ENCODE measurements at places on chromosomes 4 and X.
A peak's percentile ranks its signal among the peaks of the same experiment; 100 is the strongest.

GRCh38 chr4:118904418-118904817 lies 15.8 kb downstream of the SYNPO2 start:
- DNase-seq: no peak

- no peak for DNase-seq
These were observed 2.3 kb upstream of the MID1IP1 start for GRCh38 chrX:38798956-38799355.

GRCh38 chr4:130028552-130028951 lies 932.6 kb downstream of the C4orf33 start:
- DNase-seq: no peak

DNA sequence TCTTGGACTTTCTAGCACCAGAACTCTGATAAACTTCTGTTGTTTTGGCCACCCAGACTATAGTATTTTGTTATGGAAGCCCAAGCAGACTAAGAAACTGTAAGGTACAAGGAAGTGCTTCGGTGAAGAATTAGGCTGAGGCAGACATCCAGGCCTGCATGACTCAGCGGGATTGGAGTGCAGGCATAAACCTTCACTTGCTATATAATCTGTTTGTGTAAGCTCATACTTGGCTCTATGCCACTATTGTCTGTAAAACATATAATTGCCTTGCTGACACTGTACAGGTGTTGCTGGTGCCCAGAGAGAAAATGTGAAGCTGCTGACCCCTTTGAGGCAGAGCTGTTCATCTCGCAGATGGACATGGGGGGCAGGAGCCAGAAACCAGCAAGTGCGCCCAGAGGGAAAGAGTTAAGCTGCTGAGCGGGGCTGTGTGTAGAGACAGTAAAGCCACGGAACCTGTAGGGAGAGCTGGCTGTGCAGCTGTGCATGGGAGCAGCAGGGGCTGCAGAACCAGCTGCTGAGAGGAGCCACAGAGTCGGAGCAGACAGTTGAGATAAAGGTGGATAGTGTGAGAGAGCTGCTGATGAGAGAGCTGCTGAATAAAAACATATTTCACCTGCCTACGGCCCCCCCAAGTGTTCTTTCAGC lies 96.2 kb downstream of the RBM46 start:
- no peak for DNase-seq

- no peak for DNase-seq
These were observed 1912.7 kb upstream of the TENM3 start for GRCh38 chr4:180330521-180330920.

GRCh38 chrX:73922856-73923455 lies 360.0 kb downstream of the CHIC1 start:
- no peak for DNase-seq

DNA sequence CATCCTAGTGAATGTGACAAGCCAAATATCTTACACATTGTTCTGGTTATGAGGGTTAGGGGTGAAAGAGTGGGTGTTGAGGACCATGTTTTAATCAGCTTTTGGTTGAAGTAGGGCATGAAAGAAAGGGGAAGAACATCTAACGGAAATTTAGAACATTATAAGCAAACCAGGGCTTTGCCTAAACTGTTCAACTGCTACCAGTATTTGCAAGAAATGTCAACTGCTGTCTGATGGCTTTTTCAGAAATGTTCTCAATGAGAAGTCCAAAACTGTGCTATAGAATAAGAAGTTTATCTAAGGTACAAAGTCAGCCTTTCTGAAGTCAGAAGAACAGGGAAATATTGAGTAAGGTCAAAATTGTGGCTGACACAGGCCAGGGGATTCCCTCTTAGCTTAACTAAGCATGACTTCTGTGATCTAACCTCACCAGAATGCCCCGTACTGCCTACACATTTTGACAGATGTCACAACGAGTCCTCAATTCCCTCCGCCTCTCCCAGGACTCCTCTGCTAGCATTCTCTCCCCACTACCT lies 67.1 kb downstream of the DTHD1 start:
- DNase-seq: no peak

DNA sequence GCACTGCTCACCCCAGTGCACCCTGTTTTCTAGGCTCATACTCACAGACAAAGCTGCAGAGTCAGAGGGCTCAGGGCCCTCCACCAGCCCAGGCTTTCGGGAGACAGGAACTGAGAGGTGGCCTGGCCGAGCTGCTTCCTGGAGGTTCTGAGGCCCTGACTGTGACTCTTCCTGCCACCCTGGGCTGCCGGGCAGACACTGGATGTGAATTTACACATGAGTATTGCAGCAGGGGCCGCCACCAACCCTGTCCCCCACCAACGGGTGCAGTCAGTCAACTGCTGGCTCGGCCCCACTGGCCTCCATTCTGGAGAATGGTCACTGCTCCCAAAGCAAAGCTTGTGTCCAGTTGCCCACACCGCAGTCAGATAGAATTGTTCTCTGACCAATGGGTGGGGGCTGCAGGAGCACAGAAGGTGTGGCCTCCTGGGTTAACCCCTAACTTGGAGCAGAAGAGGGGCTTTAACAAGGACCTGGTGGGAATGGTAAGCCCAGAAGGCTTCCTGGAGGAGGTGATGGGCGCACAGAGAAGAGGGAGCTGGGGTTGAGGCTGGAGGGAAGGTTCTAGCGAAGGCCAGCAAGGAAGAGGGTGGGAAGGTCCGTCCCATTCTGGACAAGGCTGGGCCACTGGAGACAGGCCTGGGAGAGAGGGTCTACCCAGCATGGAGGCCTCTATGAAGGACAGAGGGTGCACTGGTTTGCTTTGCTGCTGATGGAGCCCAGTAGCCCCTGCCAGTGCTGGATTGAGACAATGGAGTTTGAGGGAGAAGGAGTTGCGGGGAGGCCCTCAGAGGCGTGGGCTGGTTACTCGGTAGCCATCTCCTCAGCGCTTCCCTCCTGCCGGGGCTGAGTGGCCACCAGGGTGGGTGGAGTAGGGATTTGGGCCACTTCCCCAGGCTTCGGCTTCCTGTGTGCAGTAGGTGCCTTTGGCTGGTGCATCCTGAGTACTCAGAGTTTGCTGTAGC lies 135.3 kb downstream of the CPZ start:
- DNase-seq: peak; percentile 29

- DNase-seq: no peak
These were observed 149.6 kb downstream of the RAPGEF2 start for GRCh38 chr4:159252491-159252890.

GRCh38 chr4:84639145-84639544 lies 56.2 kb downstream of the CDS1 start:
- DNase-seq: no peak

DNA sequence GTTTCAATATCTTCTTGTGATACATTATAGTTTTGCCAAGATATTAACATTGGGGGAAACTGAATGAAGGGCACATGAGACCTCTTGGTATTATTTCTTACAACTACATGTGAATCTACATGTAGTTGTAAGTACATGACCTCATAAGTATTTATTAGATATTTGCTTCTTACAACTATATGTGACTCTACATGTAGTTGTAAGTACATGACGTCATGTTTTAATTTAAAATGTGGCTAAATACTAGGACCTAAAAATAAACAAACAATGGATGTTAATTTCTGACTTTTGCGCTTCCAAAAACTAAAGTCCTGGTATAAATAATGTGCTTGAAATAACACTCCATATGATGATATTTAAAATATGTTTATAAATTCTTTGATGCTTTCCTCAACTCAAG lies 190.2 kb downstream of the CBLL2 start:
- no peak for DNase-seq

GRCh38 chr4:109319684-109320083 lies 17.2 kb upstream of the COL25A1 start:
- DNase-seq: no peak

GRCh38 chr4:109462297-109462696 lies 28.7 kb downstream of the SEC24B start:
- DNase-seq: no peak

GRCh38 chr4:60992037-60992436 lies 208.1 kb upstream of the ADGRL3 start:
- no peak for DNase-seq

GRCh38 chr4:26065833-26066232 lies 151.8 kb downstream of the SMIM20 start:
- no peak for DNase-seq

DNA sequence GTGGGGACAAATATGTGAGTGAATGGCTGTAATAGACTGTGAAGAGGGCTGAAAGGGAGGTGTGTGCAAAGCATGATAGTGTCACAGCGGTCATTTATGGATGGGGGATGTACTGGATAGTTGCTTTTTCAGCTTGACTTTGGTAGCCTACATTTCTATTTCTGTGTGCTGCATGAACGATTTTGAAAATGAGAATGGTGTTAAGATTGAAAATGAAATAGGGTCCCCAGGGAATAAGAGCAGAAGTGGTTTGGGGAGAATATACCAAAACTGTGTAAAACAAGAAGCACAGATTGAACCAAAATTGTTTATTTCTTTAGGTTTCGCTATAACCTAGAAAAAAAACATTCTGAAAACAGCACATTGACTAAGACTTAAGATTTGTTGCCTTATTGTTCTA lies 58.8 kb upstream of the CLNK start:
- no peak for DNase-seq

DNA sequence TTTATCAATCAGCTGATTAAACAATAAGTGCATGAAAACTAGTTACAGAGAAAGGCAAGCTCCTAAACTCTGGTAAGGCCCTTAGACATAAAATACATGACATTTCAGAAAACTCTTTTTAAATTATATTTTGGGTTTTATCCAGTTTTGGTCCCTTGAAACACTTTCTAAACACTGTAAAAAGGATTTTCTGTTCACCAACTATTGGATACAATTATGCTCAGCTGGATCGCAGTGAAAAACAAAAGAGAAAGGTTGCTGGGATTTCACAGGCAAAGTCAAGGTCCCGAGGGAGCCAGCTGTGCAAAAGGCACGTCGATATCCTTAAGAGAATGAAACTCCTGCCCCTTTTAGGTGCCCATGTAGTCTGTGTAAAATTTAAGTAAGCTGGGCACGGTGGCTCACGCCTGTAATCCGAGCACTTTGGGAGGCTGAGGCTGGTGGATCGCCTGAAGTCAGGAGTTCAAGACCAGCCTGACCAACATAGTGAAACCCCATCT lies 1018.4 kb upstream of the INTU start:
- DNase-seq: no peak

- DNase-seq: no peak
These were observed 27.3 kb downstream of the OFD1 start for GRCh38 chrX:13761606-13762414.

DNA sequence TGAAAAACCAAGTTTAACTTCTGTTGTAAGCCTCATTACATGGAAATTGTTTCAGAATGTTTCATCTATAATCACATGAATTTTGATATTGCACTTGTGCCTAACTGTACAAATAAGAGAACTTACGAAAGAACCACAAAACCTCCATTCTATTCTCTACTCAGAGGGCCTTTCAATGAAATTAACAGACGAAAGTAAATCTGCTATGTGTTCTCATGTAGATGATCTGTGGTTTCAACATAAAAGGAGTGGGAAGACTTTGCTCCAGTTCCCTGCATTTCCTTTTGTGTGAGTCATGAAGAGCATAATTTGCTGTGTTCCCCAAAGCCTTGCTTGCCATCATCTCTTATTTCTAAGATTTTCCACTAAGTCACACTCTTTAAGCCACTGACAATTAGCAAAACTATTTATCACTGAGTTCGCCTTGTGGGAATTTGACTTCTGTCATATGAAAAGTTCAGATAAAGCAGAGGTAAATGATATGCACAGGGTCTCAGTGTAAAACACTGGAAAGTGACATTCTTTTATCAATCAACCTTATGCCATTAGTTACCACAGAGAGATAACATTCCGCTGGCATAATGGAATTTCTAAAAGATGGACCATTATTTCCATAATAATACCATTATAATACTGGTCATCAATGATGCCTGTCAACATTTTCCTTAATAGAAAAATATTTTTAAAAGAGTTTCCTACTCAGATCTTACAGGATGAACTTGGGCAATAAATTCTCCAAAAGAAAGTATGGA lies 329.8 kb downstream of the NR3C2 start:
- DNase-seq: no peak

- DNase-seq: no peak
These were observed 1076.3 kb upstream of the TENM3 start for GRCh38 chr4:181166742-181167399.

DNA sequence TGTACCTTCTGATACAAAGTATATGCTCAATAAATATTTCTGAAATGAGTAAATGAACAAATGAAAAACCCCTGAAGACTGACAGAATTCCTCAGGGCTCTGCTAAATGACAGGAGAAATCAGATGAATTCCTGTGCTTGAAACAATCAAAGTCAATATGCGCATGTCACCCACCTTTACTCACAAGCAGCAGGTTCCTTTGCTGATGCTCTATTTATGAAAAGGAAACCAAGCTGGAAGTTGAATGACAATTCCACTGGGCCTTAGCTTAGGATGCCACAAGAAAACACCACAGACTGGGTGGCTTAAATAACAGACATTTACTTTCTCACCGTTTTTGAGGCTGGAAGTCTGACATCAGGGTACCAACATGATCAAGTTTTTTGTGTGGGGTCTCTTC lies 477.5 kb upstream of the TEX13C start:
- DNase-seq: no peak

GRCh38 chr4:8921465-8921864 lies 49.8 kb upstream of the HMX1 start:
- no peak for DNase-seq

GRCh38 chrX:29826742-29827141 lies 388.6 kb upstream of the MAGEB2 start:
- DNase-seq: no peak

- DNase-seq: no peak
These were observed 432.5 kb upstream of the FGF16 start for GRCh38 chrX:77014377-77015372.

- no peak for DNase-seq
These were observed 1674.3 kb upstream of the AGA start for GRCh38 chr4:179116581-179116980.

- no peak for DNase-seq
These were observed 4.6 kb downstream of the SUV39H1 start for GRCh38 chrX:48700951-48701653.

GRCh38 chr4:134057356-134057755 lies 144.2 kb downstream of the PABPC4L start:
- no peak for DNase-seq

DNA sequence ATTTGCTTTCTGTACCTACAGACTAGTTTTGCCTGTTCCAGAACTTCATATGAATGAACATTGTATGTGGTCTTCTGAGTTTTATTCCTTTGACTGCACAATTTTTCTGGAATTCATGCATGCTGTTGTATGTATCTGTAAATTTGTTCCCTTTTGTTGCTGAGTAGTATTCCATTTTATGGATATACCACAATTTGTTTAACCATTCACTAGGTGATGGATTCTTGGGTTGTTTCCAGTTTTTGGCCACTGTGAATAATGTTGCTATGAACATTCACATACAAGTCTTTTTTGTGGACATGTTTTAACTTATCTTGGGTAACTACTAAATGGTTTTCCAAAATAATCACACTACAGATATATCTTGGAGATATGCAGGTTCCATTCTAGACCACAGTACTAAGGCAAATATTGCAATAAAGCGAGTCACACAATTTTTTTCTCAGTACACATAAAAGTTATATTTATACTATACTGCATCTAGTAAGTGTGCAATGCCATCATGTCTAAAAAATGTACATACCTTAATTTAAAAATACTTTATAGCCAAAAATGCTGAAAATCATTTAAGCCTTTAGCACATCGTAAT lies 58.7 kb downstream of the TSPAN5 start:
- no peak for DNase-seq

GRCh38 chr4:39718366-39719323 lies 20.7 kb downstream of the UBE2K start:
- DNase-seq: peak; percentile 56

Data from activated CD8-positive, alpha-beta memory T cell treated with anti-CD3 and anti-CD28 coated beads, Interleukin-2, amount 50 U/mL, for 48 hours (primary cell).